DMS79 treated with DMSO at 0.1 percent for 48 hours (cell line): ENCODE measurements at places on chromosomes 16 and 17.

- no peak for DNase-seq
These were observed 1.1 kb downstream of the SLC39A11 start for GRCh38 chr17:73091410-73091769.

- no peak for DNase-seq
These were observed 1.6 kb upstream of the CD19 start for GRCh38 chr16:28930203-28930602.

DNA sequence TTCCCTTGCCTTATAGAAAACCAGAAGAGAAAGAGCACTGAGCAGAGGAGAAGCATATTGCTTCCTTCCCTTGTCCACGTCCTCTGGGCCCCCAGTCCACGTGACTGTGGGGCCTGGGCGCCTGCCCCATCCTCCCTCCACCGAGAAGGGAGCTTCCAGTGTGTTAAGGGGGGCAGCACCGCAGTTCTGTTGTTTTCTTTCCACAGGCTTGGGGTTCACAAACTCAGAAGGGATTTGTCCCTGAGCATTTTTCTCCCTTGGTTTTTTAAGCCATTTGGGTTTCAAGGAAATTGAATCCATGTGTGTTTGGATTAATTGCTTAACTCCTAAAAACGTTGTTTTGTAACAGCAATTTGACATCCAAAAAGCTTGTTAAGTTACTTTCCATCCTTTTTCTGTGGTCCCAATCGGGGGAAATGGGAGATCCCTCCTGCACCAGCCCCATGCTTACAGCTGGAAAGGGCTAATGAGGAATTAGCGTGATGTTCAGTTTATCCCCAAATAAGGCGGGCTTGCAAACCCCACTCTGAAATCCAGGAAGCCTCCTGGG is 347.5 kb upstream of the TNRC6C start:
- no peak for DNase-seq

DNA sequence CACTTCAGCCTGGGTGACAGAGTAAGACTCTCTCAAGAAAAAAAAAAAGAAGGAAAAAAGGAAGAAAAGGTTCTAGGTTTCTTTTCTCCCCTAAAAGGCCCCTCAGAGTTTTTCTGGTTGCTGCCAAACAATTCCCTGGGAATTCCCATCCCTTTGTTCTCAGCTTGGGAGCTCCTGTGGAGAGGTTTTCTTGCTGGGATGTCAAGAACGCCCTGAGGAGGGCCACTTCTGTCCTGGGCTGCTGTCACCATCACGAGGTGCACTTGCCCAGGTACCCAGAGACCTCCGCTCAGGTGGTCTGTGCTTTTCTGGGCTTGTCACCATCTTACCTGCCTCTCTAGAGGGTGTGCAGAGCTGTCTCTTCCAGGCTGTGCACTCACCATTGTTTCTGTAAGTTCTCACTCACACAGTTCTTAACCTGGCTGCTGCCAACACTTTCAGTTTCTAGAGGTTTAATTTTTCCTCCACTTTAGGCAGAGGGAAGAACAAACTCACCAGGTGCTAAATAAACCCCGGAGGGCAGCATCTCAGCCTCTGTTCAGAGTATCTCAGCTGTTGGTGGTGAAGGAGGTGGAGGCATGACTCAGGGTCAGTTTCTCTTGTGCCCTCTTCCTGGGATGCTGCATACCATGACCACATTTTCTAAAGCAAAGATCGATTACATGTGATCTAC is 2.4 kb upstream of the COX6A2 start:
- no peak for DNase-seq

GRCh38 chr16:58028541-58029070 is 3.1 kb downstream of the MMP15 start:
- DNase-seq: no peak

DNA sequence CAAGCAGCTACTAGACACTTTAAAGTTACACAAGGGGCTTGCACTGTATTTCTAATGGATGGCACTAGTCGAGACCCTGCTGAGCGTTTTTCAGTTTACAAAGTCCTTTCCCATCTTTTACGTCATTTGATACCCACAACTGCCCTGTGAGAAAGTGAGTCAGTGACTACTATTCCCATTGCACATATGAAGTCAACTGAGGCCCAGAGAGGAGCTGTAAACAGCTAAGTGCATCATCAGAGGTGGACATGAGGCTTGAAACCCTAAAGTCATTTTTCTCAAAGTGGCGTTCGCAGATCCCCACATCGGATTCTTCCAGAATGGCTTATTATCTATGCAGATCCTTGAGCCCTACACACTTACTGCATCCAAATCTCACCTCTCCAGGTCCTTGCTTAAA is 50.6 kb downstream of the TEKT5 start:
- DNase-seq: no peak

DNA sequence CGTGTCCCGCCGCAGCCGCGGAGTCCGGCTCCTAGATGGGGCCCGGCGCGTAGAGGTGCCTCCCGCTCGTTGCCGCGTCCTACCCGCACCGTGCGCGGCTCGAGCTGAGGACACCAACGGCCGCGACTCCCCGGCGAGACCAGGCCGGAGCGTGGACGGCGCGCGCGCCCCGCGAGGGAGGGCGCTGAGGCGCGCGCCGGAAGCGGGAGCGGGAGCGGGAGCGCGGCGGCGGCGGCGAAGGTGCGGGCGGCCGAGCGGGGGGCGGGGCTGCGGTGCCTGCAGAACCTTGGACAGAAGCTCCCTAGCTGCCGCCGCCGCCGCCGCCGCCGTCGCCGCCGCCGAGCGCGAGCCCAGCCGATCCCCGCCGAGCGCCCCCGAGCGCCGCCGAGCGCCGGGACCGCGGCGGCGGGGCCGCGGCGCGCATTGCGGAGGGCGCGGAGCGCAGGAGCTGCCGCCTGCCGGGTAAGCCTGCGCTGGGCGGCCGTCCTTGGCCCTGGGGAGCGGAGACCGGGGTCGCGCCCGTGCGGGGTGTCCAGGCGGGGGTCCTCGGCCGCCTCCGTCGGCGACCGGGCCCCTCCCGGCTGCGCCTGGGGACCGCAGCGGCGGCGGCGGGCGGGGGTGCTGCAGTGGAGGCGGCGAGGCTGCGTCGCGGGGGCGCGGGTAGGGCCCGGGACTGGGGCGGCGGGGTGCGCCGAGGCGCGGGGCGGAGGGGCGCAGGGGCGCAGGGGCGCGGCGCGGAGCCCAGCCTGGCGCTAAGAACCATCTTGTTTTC is at the start of gene CDK5R1:
TSS of gene CDK5R1 (plus strand) at position 293 of the 772 bp plus-strand sequence. CDS start 628 bp downstream, outside the sequence.
- DNase-seq: peak; percentile 56

DNA sequence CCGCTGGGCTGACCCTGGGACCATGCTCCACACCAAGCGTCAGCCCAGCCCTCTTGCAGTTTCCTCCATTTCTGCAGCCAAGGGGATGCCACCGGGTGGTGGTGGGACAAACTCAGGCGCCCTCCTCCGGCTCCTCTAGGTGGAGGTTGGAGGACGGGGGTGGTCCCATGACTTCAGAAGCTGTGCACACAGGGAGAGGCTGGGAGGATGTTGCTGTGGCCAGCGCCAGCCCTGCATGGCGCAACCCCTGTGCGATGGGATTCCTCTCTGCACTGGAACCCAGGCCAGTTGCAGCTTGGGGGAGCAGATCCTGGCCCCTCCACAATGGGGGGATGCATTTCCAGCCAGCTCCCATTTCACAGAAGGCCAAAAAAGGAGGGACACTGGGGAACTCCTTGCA is 246.5 kb downstream of the C16orf95 start:
- DNase-seq: no peak

GRCh38 chr17:18233803-18234518 is 8.5 kb downstream of the LLGL1 start:
- DNase-seq: no peak

GRCh38 chr17:81726004-81726403 is 13.9 kb downstream of the SLC25A10 start:
- no peak for DNase-seq

GRCh38 chr17:42640121-42640520 is 19.0 kb upstream of the TUBG2 start:
- DNase-seq: no peak

DNA sequence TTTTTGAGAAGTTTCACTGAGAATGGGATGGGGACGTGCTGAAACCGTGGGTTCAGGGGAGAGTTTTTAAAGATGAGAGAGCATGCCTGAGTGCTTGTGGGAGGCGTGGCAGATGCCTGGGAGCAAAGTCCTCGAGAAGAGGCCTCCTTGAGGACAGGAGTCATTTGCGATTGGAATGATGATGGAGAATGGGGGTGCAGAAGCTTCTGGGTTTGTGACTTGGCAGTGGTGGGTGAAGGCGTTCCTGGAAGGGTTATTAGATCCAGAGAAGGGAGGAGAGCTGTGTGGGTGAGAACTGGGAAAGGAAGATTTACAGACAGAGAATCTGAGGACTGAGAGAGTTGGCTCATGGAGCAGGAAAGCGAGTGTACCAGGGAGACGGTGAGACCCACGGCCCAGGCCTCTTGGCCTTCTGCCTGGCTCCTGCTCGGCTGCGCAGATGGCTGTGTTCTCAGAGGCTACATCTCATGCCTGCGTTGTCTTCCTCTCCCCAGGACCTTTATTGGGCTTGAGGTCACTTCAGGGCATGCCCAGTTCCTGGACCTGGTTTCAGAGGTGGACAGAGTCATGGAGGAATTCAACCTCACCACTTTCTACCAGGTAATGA is 8.6 kb upstream of the MMP15 start:
- DNase-seq: no peak

DNA sequence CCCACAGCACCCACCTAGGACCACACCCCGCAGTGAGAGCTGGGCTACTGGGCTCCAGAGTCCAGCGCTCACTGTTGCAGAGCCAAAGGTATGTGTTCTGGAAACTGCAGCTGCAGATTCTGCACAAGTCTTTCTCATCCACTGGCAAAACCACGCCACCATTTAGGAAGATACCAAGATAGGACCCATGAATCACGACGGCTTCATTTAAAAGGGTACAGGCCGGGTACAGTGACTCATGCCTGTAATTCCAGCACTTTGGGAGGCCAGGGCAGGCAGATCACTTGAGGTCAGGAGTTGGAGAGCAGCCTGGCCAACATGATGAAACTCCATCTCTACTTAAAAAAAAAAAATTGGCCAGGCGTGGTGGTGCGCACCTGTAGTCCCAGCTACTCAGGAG is 18.8 kb downstream of the FOXF1 start:
- DNase-seq: no peak

DNA sequence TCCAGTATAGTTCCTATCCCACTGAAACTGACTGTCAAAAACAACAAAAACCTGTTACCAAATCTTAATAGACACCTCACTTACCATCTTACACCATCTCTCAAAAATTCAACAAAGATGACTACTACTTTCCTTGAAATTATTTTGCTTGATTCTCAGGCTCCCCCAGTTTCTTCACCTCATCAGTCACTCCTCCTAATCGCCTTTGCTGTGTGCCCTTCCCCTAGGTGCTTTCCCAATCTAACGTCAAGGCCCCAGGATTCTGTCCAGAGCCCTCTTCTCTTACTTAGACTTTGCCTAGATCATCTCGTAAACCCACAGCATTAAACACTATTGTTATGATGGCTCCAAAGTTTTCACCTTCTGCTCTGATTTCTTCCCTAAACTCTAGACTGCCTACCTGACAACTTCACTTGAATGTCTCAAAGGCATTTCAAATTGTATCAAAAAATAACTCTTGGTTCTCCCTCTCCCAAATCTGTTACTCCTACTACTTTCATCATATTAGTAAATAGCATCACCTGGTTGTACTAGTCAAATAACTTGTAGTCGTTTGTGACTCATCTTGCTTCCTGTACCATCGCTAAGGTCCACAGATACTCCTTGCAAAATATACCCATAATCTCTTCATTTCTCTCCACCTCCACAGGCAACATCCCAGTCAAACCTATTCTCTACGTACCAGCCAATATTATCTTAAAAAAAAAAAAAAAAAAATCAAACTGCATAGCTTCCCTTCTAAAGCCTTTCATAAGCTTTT is 18.0 kb downstream of the C16orf87 start:
- no peak for DNase-seq

- DNase-seq: no peak
These were observed 33.0 kb downstream of the ANKFN1 start for GRCh38 chr17:56186222-56186786.
